NCI-H187 (cell line): ENCODE measurements at places on chromosomes 1 and 21.

- DNase-seq: no peak
Measured at GRCh38 chr1:47651311-47652089, 213.7 kb downstream of the FOXD2 start.

DNA sequence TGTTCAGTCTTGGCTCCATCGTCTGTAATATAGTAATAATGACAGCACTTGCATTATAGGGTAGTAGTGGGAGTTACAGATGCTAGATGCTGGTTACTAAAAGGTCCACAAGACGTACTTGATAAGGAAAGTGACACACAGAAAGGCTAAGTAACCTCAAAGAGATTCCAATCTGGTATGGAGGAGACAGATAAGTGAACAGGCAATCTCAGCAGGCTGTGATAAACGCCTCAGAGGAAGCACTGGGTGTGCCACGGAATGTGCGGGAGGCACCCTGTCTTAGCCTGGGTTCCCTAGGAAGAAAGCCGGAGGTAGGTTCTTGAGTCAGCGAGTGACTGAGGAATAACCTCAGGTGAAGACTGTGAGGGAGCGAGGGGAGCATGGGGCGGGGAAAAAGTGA is 4.6 kb upstream of the CTPS1 start:
- no peak for DNase-seq

- no peak for DNase-seq
Measured at GRCh38 chr1:235553112-235553551, 48.9 kb upstream of the B3GALNT2 start.

DNA sequence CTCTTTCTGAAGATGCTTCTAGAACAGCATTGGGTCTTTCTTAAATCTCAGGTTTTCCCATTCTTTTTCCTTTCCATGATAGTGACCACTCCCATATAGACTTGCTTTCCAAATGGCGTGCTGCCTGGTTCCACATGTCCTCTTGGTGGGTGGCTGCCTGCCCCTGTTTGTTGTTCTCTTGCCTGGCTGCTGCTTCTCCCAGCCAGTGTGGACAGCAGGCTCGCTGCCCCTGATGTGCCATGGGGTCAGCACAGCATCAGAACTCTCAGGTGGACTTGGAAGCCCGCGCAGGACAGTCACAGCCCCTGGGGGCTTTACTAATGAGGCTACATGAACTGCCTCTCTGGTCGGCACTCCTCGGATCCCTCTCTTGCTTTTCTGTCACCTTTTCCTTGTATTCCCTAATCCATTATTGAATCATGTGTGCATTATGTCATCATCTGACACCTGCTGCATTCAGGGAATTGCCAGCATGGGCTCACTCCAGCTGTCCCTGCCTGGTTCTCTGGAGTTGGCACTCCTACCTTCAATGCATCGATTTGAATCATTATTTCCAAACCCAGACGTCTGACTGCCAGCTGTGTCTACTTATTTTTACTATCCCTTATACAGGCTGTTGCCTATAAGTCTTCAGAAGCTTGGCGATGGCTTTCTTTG is 100.5 kb upstream of the COA6 start:
- no peak for DNase-seq

GRCh38 chr1:154998201-154998780 is 4.3 kb upstream of the ZBTB7B start:
- no peak for DNase-seq

- no peak for DNase-seq
Measured at GRCh38 chr21:26091480-26092018, 79.0 kb downstream of the APP start.

GRCh38 chr1:93766451-93766850 is 84.8 kb upstream of the BCAR3 start:
- DNase-seq: no peak

- DNase-seq: no peak
Measured at GRCh38 chr1:38088366-38088765, 41.8 kb upstream of the POU3F1 start.
